ENCODE measurements at places on chromosomes 3 and 15.

DNA sequence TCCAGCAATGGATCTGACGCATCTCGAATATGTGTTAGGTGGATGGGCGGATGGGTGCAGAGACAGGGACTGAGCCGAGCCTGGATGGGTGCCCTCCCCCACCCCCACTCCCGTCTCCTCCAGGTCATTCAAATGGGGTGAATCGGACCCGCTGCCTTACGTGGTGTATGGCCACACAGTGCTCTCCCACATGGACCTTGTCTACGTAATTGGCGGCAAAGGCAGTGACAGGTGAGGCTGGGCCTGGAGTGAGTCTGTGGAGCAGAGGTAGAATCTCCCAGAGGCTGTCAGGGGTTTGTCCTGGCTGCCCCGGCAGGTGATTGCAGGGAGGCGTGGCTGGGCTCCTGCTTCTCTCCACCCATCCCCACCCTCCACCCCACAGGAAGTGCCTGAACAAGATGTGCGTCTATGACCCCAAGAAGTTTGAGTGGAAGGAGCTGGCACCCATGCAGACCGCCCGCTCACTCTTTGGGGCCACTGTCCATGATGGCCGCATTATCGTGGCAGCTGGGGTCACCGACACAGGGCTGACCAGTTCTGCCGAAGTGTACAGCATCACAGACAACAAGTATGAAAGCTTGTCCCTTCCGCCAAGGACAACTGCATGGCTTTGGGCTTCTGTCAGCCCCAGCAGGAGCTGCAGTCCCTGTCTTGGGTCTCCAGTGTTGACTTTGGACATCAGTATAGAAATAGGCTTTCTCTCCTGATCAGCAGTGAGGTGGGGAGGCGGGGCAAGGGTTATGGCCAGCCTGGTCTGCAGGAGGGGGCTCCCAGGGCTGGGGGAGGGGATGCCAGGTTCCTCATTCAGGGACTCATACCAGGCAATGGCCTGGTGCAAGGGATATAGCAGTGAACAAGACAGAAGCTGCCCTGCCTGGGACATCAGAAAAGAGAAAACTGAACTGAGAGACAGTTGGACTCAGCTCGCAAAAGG is 3.4 kb downstream of the KLHL40 start:
- peak; percentile 31 for DNase-seq

DNA sequence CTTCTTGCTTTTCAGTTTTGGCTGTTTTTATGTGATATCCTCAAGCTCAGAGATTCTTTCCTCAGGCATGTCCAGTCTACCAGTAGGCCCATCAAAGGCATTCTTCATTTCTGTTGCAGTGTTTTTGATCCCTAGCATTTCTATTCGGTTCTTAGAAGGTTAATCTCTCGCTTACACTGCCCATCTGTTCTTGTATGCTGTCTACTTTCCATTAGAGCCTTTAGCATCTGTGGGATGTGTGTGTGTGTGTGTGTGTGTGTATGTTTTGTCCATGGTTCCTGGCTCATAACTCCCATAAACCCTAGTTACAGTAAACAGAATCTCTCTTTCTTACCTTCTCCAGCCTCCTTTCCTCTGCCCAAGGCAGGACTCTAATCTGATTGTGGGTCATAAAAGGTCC is 5.1 kb upstream of the SLC22A13 start:
- DNase-seq: no peak

DNA sequence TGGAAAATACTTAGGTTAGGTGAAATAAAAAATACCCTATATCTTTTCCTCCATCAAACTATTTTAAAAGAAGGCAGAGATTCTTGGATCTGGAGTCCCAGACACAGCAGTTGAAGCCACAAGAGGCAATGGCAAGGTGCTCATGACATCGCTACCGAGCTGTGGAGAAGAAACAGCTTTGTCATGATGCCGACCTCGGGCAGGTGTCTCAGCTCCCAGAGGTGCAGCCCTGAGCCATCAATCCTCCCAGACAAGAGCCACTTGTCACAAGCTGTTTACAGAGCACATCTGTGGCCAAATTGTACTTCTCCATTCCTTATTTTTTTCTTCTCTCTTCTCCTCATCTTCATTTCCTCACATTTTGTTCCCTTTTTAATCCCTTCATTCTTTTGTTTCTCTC is 50.8 kb downstream of the GPR176 start:
- DNase-seq: no peak

DNA sequence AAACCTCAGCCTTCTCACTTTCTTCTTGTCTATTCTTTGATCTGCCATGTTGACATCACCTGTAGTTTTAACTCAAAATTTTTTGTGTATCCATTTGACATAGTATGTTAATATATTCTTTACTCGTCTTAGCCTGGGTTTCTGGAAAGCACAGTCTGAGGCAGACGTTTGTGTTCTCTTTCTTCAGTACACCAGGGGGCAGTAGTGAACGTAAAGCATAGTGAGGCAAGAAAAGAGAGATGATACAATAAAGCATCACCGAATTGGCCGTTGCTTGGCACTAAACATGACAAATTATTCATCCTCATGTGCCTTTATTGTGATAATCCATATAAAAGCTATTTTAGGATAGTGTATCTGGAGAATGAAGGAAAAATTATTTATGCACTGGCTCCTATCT is 141.0 kb upstream of the MYRIP start:
- DNase-seq: no peak

GRCh38 chr3:22236490-22237270 is 485.7 kb upstream of the ZNF385D start:
- DNase-seq: no peak

DNA sequence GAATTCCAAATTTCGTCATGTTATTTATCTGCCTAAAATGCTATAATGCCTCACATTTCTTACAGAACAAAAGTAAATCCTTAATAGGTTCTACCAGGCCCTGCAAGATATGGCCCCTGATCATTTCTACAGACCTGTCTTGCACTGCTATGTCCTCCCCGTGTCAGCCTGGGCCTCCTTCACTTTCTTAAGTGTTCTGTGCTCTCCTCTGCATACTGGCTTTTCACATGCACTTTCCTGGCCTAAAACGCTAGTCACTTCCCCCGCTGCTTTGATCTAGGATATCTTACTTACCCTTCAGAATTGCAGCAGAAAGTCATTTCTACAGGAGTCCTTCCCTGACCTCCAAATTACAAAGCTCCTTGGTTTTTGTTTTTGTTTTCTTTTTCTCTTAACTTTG is 551.3 kb downstream of the NSUN3 start:
- DNase-seq: no peak

- DNase-seq: no peak
Measured at GRCh38 chr3:140468407-140468806, 209.5 kb upstream of the TRIM42 start.

DNA sequence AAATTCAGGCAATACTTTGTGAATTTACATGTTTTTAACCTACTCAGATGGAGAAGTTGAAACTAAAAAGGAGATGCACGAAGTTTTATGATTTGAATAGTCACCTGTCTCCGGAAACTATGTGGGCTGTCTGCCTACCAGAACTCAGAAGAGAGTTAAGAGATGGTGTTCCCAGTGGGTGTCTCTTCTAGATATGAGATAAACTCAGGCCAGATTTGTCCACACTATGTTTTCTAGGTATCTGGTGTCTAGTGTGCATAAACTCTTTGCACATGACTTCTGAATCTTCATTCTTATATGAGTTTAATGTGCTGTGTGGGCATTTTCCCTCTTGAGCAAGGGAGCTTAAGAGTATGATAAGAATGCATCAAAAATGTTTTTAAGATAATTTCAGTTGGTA is 222.8 kb downstream of the FOXP1 start:
- no peak for DNase-seq

DNA sequence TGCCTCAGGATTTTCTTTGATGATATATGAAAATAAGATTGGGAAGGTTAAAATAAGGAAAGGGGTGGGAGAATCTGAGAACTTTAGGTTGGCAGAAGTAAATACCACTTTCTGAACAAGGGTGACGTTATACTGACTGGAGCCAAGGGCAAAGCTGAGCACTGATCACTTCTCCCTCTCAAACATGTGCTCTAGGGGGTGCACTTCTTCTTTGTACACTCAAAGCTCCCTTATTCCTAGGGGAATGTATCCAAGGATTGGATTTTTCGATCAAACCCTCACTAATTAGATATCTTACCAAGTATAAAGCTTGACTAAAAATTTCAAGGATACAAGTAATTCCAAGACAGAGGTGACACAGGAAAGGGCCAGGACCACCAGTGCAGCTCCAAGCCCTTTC is 243.9 kb upstream of the UMPS start:
- DNase-seq: no peak

GRCh38 chr15:81043281-81043934 is 42.7 kb downstream of the TLNRD1 start:
- DNase-seq: no peak

DNA sequence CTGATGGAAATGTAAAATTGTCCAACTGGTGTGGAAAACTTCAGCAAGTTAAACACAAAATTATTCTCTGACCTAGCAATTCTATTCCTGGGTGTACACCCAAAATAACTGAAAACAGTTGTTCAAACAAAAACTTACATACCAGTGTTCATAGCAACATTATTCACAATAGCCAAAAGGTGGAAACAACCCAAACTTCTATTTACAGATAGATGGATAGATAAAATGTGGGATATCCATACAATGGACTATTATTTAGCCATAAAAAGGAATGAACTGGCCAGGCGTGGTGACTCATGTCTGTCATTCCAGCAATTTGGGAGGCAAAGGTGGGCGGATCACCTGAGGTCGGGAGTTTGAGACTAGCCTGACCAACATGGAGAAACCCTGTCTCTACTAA is 6.9 kb upstream of the VWA5B2 start:
- DNase-seq: no peak

DNA sequence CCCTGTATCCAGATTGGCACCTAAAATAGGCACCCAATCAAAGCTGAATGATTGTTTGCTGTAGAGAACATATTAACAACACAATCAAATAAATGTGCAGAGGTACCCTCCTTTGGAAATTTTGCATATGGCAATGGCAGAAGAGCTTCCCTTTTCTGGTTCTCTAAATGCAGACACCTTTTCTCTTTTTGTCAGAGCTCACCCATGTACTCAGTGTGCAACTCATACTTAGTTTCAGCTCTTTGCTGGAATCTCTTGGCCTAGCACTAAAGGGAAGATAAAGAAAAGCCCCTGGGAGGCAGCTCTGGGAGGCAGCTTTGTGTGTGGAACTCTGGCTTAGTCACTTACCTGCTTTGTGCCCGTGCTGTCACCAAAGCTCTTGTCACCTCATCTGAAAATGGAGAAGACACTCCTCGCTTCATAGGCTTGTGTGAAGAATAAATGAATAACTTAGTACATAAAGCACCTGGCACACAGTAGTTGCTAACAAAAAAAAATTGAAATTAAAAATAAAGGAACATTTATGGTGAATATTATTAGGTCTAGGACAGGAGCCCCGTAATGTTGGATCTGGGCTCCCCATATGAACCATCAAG is 28.8 kb downstream of the ST6GAL1 start:
- DNase-seq: no peak

- DNase-seq: no peak
Measured at GRCh38 chr15:52464478-52464877, 64.2 kb downstream of the MYO5A start.

DNA sequence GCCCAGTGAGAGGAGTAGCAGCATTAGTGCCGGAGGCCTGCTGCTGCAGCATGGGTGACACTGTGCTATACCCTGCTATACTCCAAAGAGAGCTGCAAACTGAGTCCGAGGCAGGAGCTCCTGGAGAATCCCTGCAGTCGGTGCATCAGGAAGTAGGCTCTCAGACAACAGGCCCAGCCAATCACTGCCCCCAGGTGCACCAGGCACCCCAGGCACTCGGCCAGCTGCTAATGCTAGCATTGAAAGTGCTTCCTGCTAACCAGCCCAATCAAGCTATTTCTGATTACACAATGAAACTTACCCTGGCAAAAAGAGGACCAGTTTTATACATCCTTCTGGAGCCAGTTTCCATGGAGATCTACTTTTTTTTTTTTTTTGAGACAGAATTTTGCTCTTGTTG is 45.6 kb upstream of the IREB2 start:
- DNase-seq: peak; percentile 55

DNA sequence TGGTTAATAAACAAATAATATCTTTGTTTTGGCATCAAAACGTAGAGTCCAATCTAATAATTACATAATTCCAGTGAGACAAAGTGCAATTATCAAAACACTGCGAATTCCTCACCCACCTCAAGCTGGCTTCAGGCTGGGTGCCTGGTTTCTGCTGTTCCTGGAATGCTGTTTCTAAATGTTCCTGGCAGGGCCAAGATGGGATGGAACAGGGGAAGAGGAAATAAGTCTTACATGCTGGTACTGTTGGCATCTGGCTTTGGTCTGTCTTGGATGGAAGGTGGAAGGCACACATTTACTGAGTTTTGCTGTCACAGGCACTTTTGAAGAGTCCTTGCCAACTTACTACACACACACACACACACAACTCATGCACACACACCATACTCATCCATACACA is 101.9 kb upstream of the SLCO3A1 start:
- no peak for DNase-seq

DNA sequence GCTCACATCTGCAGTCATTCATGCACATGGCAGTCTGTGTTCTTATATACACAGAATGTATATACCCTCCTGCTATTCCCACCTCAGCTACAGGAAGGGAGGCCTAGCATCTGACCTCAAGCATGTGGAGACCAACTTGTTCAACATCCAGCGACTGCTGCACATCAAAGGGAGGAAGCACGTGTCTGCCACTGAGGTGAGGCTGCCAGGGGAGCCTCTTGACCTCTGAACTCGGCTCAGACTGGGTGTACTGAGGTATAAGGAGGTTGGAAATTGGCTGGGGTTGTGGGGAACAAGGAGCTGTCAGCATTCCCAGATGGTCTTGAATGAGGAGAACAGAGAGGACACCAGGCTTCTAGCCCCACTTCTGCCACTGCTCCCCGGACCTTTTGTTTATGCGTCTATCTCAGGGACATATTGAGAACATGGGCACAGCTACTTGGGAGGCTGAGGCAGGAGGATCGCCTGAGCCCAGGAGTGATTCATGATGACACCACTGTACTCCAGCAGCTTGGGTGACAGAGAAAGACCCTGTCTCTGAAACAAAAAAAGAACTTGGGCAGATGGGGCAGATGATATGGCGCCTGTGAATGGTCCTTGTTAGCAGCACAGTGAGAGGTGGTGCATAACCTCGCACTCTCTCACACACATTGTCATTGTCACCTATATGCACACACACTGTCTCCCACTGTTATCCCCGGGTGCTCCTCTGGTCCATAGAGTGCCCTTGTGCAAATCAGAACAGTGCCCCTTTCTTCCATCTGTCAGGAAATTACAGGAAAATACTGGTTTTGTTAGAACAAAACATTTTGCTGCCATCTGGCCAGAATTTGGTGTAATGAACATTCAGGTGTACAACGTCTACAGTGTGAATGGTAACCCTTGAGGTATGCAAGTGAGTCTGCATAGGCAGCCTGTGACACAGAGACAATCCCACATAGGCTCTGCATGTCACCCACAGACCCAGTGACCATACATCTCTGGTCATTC is 5.4 kb downstream of the VILL start:
- DNase-seq: no peak

GRCh38 chr3:78941587-78941986 is 826.2 kb downstream of the ROBO1 start:
- no peak for DNase-seq

GRCh38 chr3:171116824-171117395 is 90.4 kb upstream of the SLC2A2 start:
- DNase-seq: no peak

GRCh38 chr3:187120326-187120725 is 19.0 kb downstream of the RPL39L start:
- no peak for DNase-seq

- no peak for DNase-seq
Measured at GRCh38 chr15:73127302-73127936, 75.2 kb downstream of the NEO1 start.

Measured in RWPE2 (cell line).